NCI-H2227 treated with DMSO at 0.1 percent for 48 hours (cell line): ENCODE measurements at places on chromosomes 2 and 18.

DNA sequence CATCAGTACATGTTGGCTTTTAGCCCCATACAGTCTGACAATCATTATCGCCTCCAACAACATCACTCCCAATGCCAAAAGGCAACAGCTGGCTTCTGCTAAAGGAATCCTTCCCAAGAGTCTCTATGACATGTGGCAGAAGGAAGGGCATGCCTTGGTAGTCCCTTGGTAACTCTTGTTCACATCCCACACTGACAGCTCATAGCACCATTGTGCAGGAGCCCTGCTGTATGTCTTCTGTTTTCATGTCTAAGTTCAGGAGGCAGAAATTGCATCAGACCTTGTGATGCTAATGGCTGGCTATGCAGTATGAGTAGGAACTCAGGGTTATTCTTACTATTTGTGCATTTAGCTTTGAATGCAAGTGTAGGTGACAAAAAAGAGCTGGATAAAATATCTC is 392.1 kb downstream of the PTH2R start:
- DNase-seq, result no peak

DNA sequence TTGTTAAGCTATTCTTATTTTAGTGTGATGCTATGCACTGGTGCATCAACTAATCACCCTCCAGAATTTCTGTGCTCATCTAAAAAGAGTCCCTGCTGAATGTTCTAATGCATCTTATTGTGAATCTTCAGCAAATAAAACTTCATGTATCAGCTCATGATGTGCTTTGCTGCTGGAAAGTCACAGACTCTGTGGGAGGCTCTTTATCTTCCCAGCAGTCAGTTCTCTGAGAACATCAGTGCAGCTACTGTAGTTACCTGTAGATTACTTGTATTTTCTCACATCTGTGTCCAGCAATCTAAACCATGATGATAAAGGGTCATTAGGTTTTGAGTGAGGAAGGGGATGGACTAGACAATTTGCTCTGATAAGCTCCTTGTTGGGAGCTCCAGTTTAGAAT is 141.6 kb upstream of the SP3 start:
- no peak for DNase-seq

DNA sequence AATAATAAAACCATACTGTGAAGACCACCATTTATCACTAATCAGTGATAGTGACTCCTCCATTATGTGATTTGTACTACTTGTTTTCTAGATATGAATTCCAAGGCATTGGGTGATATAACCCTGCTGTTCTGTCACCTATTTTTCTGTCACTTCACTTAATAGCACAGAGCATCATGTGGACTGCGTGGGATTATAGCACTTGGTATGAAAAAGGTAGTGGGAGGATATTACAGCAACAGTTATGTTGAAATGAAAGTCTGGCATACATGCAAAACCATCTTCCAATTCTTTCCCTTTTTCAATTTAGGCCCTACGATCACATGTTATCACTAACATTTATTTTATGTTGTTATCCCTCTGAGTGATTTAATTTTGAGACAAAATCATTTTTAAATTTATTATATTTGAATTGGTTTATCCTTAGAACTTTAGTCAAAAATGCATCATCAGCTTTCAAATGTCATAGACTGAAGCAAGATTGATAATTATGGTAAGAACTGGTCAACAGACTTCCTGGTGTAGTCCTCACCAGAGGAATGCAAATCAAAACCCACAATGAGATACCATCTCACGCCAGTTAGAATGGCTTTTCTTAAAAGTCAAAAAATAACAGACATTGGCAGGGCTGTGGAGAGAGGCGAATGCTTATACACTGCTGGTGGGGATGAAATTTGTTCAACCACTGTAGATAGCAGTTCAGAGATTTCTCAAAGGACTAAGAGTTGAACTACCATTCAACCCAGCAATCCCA is 242.6 kb downstream of the IKZF2 start:
- DNase-seq, result no peak

DNA sequence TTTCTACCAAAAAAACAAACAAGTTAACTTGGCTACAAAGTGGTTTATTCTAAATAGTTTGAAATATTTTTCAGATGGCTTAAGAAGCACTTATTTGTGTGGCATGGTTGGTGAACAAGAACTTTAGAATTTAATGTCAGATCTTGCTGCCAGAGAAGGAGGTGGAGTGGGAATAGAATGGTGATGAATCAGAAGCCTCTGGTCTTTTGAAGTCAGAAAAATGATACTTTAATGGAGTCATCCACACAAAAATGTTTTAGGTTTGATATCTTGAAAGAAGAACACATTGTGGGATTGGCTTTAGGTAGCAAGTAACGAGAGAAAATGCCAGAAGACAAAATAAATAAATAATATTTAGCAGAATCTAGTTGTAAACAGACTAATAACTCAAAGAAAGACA is 243.1 kb upstream of the FANCL start:
- no peak for DNase-seq

DNA sequence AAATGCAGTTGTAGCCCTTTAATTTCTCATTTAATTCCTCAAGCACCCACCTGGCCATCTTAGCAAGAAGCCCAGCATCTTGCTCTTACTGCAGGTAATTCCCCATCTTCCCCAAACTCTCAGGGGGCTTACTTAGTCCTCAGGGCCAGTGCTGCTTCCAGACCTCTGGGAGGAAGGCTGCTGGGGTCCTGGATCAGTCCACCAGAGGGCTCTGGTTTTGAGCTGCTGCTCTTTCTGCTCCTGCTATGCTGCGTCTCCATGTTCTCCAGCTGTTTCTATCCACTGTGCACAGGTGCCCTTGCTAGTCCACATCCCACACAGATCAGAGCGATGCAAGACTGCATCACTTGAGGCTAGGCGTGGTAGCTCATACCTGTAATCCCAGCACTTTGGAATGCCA is 34.5 kb upstream of the TMEM87B start:
- no peak for DNase-seq

DNA sequence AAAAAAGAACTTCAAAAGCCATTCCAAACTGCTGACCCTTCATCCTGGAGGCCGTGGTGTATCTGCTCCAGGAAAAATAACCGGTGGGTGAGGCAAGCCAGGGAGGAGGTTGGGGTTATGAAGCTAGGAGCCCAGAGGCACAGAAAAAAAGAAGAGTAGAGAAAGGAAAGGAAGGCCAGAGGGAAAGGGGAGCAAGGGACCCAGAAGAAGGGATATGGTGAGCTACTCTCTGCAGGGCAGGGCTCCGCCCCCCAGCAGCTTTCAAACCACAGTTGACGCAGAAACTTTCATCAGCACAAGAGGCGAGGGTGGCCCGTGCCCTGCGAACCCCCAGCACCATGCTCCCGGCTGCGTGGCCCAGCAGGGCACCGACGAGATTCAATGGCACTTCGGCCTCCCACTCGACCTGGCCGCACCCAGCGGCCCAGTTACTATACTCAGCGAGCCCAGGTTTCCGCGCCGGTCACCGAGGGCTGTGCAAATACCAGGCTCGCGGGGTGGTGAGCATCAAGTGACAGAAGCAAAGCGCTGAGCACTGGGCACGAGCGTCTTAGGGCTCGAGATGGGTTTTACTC is 665 bp downstream of the MCM6 start:
- DNase-seq, result peak; percentile 37

- DNase-seq, result no peak
These were observed 263.2 kb downstream of the EN1 start for GRCh38 chr2:118584062-118584749.
